ENCODE measurements at places on chromosomes 11 and 22. TPM values are rescaled to one million over a fixed set of nuclear protein-coding genes. Genes with fewer than 3 reads are reported as not detected.

CRELD2 gene
- total RNA-seq = 37.7 TPM

OR8D4 gene
- total RNA-seq = not detected

CCDC88B gene
- total RNA-seq = 106 TPM

TIGD3 gene
- total RNA-seq = 0.80 TPM

TRIM3 gene
- total RNA-seq = 23.9 TPM

GUCD1 gene
- total RNA-seq = 112 TPM

NLRP14 gene
- 0.51 TPM for total RNA-seq

CD3G gene
- 15.7 TPM for total RNA-seq

MS4A6E gene
- 4.8 TPM for total RNA-seq

CBX7 gene
- 50.9 TPM for total RNA-seq

NRGN gene
- 49.8 TPM for total RNA-seq

RBM4B gene
- total RNA-seq = 16.3 TPM

NAALADL1 gene
- total RNA-seq = 14.5 TPM

FGF19 gene
- not detected for total RNA-seq

RBFOX2 gene
- total RNA-seq = 23.2 TPM

CTSW gene
- 25.3 TPM for total RNA-seq

OR5A1 gene
- not detected for total RNA-seq

TECTA gene
- total RNA-seq = 0.89 TPM

ACER3 gene
- total RNA-seq = 36.7 TPM

SERPING1 gene
- 254 TPM for total RNA-seq

HBD gene
- total RNA-seq = 1.5 TPM

APLNR gene
- 155 TPM for total RNA-seq

HBE1 gene
- total RNA-seq = 1.8 TPM

VWCE gene
- total RNA-seq = 3.1 TPM

C1QTNF4 gene
- 2.5 TPM for total RNA-seq

KCNE3 gene
- total RNA-seq = 36.8 TPM

DKK3 gene
- 43.5 TPM for total RNA-seq

MMP11 gene
- 2.1 TPM for total RNA-seq

SPDYC gene
- total RNA-seq = not detected

ROBO4 gene
- 172 TPM for total RNA-seq

KDELR3 gene
- total RNA-seq = 2.7 TPM

EFCAB6 gene
- total RNA-seq = 0.63 TPM

ACRV1 gene
- not detected for total RNA-seq

OR52N4 gene
- 1.6 TPM for total RNA-seq

JAML gene
- 180 TPM for total RNA-seq

C11orf98 gene
- 34.1 TPM for total RNA-seq

GDPD4 gene
- 1.6 TPM for total RNA-seq

MOGAT2 gene
- total RNA-seq = 0.23 TPM

MAPK8IP1 gene
- total RNA-seq = 3.4 TPM

DEPDC7 gene
- total RNA-seq = not detected

PATL1 gene
- total RNA-seq = 35.5 TPM

ISX gene
- not detected for total RNA-seq

SLC43A1 gene
- 13.9 TPM for total RNA-seq

All from spleen (tissue), 13 donors.